ENCODE measurements at places on chromosomes 1 and 21.

DNA sequence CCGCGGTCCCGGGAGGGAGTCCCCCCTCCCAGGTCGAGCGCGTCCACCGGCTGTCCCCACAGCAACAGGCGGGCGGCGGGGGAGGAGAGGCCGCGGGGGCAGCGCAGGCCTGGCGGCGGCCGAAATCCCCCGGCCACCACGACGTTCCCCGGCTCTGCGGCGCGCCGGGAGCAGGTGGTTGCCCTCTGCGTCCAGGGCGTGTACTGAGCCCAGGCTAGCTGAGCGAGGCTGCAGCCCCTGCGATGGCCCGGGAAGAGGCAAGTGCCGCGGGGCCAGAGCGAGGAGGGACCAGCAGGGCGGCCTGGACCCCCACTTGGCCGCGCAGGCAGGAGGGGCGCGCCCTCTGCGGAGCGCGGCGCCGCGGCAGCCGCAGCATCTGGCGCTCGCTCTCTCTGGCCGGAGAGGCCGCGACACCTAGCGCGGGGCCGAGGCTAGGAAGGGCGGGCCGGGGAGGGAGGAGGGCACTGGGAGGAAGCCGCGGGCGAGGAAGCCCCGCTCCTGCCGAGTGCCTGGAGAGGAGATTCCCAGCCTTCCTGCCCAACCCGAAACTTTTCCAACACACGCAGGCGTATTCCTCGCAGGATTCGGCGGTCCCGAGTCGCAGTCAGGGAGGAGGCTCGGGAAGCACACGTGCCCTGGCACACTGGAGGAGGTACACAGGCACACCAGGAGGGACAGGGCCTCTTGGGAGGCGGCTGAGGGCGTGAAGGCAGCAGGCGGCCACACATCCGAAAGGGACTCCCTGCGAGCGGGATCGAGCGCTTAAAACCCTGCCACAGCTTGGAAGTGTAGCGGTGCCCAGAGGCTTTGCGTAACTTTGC, 4.9 kb upstream of the PROX1 start:
- DNase-seq = no peak

- no peak for DNase-seq
Measured at GRCh38 chr1:5640845-5641244, 351.4 kb downstream of the NPHP4 start.

GRCh38 chr1:160403244-160403643, 2.9 kb downstream of the VANGL2 start:
- DNase-seq = no peak

DNA sequence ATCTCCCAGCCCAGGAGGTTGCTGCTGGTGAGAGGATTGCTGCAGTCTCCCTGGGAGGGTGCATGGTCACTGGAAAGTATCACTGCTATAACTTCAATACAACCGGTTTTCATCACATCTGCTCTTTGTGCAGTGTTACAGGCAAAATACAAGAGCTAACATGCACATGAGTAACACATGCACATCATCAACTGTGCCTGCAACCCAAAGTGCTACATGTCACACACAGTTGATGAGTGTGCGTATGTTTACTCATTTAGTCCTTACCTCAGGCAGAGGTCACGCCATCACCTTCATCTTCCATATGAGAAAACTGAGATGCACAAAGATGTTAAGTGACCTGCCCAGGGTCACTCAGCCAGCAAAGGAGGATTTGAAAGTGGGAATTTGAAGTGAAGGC, 277.7 kb downstream of the FAM72C start:
- no peak for DNase-seq

DNA sequence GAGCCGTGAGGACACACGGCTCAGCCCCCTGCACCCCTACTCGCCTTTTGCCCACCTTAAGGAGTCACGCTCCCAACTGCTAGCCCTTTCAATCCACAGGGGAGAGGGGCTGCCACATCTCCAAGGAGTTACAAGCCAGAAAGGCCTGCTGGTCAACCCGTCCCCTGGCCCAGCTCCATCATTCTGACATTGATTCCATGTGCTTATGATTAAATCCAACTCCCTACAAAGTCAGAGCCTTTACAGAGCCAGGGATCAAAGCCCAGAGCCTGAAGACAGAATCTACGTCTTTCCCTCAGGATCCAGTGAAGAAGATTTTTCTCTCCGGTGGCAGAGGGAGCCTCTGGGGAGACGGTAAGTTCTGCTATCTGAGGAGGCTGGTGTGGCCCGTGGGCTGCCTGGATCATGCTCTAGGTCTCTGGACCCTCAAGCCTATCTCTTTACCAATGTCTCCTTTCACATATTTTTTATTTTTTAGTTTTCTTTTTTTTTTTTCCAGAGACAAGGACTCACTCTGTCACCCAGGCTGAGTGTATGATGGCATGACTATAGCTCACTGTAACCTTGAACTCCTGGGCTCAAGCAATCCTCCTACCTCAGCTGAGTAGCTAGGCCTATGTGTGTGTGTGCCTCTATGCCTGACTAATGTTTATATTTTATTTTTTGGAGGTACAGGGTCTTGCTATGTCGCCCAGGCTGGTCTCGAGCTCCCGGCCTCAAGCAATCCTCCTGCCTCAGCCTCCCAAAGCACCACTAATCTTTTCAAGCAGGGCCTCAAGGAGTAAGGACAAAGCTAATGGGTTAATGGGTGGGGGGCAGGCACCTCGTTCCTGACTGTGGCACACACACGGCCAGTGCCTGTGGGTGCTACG, 61.3 kb downstream of the SLC66A1 start:
- DNase-seq = no peak

DNA sequence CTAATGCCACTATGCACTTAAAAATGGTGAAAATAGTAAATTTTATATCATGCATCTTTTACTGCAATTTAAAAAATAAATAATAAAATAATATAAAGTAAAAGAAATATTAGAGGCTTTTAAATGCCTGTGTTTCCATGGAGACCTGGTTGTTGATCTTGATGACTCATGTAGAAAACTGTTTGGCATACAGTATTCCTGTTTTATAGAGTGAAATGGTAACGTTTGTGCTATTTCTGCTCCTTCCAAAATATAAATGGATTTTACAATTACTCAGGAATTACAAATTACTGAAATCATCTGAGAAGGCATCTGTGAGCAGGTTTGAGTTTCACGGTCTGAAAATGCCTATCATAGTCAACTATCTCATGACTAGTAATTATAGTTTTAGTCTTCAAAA, 98.4 kb upstream of the USP25 start:
- no peak for DNase-seq

GRCh38 chr1:2583871-2584351, 2.7 kb upstream of the PRXL2B start:
- DNase-seq = no peak

- no peak for DNase-seq
Measured at GRCh38 chr1:206633708-206634121, 1.6 kb upstream of the DYRK3 start.

DNA sequence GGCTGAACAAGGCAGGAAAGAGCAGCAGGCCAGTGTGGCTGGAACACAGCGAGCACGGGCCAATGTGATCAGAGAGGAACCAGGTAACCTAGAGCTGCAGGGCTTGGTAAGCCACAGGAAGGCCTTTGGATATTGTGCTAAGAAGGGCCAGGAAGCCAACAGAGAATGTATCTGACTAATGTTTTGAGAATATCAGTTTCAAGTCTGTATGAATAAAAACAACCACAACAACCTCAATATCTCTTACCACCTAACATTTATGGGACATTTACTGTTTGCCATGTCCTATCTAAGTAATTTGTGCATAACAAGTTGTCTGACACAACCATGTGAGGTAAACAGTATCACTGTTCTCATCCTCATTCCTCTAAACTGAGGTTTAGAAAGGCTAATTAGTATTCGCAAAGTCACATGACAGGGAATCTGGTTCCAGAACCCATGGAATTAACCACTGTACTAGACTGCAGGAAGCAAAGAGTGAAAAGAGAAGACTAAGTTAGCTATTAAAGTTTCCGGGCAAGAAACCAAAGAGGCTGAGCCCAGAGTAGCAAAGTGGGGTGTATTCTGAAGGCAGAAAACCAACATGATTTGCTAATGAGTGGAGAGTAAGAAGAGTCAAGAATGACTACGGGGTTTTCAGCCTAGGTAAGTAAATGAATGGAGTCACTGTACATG, 38.9 kb downstream of the SPRTN start:
- no peak for DNase-seq

GRCh38 chr21:39616211-39616772, 3.6 kb downstream of the B3GALT5 start:
- DNase-seq = no peak

GRCh38 chr1:209585197-209585596, 1.7 kb downstream of the CAMK1G start:
- no peak for DNase-seq

GRCh38 chr1:51328279-51328678, 2.1 kb downstream of the TTC39A start:
- DNase-seq = no peak

DNA sequence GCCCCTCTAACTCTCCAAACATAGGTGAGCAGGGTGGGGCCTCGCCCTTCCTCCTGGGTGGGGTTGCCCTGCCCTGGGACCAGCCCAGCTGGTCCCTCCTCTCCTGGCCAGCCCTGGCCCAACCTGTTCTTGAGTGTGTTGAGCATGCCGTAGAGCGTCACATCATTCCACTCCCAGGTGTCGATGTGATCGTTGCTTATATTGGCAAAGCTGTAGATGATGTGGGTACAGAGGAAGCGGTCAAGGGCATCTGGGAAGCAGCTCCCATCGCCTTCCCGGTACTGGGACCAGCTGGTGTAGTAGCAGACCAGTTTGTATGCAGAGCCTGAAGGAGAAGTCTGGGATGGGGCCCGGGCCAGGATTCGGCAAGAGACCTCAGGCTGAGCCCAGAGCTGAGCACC, 1.4 kb downstream of the CHI3L1 start:
- DNase-seq = no peak

DNA sequence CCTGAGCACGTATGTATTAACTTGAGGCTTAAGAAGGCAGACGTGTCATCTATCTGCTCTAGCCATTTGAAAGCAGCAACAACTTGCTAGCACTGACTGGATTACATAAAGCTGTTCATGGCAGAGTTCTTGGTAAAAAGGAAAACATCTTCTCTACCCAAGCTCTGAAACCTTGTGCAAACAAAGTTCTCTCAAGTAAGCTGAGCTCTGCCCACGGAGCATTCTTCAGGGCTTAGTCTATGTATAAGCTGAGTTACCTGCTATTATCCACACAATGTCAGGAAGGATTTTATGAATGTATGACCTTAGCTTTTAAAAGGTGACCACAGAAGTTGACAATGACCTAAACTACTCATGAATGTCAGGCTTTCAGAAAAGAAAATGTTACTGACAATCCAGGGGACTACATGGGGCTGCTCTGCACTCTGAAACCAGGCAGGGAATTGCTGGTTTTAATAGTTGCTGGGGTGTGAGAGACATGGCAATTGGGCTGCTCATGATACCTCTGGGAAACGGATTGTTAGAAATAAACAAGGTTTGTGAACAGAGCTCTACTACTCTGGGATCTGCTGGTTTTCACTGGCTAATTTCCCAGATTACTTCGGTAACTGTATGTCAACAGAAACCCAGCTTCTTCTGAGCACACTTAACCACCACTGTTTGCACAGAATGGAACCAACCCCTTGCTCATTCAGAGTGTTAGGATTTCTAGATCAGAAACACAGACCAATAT, 29.6 kb upstream of the CCN1 start:
- DNase-seq = no peak

DNA sequence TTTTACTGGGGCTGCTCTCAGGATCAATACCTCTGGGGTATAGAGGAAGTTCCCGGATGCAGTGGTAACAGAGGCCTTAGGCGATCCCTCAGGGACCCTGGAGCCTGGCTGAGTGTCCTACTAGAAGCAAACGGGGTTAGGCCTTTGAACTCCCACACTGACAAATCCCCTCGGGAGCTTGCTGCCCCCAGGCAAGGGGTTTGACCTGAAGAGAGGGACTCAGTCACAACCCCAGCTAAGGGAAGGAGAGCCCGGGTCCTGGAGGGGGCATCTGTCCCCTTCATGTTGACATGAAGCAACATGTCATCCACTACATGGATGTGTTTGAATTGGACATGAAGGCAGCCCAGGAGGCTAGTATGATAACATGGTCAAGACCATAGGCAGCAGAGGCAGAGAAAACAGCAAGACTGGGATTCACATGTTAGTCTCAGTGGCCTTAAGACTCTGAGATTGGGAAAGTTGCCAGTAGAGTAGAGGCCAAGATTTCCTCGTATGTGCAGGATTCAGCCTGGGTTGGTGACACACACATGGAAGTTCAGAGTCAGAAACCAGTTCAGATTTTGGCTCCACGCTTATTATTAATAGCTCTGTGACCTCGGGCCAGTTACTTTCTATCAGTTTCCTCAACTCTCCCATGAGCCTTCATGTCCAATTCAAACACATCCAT, 101.5 kb downstream of the KCNN3 start:
- no peak for DNase-seq

- no peak for DNase-seq
Measured at GRCh38 chr1:222777463-222777862, 37.4 kb upstream of the DISP1 start.

GRCh38 chr21:43975469-43976098, 36.5 kb upstream of the TRAPPC10 start:
- DNase-seq = peak; percentile 2

- no peak for DNase-seq
Measured at GRCh38 chr1:80457409-80457808, 1343.3 kb upstream of the ADGRL2 start.

DNA sequence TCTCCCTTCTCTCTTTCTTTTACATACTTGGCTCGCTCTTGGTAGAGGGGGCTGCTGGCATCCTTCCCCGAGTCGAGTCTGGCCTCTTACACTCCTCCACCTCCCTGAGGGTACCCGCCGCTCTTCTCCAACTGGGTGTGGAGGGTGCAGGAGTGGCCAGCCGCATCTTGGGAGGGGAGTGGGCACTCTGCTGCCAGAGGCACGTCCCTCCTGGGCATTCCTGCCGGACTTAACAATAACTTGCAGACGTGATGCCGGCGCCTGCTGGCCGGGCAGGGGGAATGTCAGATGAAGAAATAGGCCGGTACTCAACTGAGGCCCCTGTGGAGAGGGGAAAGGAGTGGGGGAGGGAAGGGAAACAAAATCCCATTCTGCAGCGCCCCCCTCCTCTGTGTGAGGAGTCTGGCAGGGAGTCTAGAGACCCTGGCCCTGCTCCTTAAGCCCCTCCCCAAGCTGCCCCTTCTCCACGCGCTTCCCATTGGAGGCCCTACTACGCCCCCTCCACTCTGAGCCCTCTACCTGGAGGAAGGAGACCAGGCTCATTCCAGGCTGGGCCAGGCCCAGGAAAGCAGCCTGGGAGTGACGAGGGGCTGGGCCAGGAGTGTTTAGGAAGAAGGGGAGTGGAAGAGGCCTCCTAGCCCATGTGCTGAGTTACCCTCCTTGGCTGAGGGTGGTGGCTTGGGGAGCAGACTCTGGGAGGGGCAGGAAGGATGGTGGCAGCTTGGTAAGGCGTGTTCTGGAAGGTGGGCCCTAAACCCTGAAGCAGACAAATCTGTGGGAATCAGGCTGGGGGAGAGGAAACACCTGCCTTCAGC, 1.8 kb downstream of the ATP2B4 start:
- DNase-seq = no peak
